Immature natural killer cell (primary cell): ENCODE measurements at places on chromosomes 13 and 19.

GRCh38 chr19:7820588-7820987 lies 9.4 kb upstream of the EVI5L start:
- DNase-seq: no peak

DNA sequence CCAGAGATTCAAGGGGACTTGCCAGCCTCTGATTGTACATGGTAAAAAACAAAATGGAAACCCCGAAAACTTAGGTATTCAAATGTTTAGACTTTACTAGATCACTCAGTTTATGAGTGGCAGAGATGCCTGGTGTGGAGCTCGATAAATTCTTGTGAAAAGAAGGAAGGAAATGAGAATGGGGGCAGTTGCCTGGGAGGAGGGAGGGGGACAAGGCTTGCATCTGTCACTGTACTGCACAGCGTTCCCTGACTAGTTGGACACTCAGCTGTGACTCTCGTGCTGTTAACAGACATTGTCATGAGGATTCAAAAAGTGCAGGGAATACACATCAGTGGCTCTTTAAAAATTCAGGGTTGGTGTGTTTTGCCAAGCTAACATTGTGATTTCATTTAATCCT lies 232.9 kb downstream of the ZIC5 start:
- no peak for DNase-seq

DNA sequence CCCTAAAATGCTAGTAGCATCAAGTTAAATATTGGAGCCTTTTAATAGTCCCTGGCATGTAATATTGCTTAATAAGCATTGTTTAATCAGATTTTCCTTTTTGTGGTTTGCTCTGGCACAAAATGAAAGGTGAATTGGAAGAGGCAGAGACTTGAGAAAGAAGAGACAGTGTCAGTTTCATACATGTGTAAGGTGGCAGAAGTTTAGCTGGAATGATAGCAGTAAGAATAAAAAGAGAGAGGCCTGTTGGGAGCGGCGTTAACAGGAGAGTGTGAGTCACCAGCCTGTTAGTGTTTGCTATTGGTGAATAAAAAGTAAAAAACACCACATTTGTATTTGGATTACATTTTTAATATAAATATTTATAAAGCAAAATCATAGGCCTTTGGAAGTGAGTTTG lies 145.3 kb downstream of the PDS5B start:
- DNase-seq: no peak

DNA sequence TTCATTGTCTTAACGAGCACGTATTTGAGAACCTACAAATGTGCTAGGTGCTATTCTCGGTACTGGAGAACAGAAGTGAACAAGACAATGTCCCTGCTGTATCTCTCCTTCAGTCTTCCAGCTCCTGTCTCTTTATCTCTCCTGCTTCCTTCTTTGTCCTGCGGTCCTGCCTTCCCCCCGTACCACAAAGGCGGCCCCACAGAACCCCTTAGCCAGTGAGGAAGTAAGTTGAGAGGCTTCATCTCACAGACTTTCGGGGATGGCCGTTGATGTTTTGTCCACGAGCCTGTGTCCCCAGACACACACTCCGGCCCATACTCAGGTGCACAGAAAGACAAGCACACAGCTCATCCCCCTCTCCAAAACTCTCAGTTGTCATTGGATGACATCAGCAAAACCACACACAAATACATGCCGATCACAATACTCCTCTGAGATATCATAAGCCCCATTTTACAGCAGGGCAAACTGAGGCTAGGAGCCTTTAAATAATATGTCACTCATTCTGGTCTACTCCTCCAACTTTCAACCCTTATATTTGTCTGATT lies 507 bp upstream of the SWSAP1 start:
- no peak for DNase-seq

DNA sequence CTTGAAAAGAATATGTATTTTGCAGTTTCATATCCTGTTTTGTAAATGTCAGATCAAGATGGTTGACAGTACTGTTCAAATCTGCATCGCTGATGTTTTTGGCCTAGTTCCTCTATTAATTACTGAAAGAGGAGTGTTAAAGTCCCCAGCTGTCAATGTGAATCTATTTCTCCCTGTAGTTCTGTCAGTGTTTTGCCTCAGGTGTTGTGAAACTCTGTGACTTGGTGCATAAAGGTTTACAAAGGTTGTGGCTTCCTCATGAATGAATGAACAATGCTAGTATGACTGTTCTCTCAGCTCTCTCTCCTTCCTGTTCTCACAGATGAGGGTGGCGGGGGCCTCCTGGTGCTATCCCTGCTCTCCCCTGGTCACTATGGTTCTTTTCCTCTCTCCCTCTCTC lies 142.4 kb downstream of the MYCBP2 start:
- DNase-seq: no peak
